ELF-1 (cell line): ENCODE measurements at places on chromosomes 4 and X.

GRCh38 chrX:140920416-140920815 is 82.0 kb upstream of the SPANXB1 start:
- no peak for DNase-seq

DNA sequence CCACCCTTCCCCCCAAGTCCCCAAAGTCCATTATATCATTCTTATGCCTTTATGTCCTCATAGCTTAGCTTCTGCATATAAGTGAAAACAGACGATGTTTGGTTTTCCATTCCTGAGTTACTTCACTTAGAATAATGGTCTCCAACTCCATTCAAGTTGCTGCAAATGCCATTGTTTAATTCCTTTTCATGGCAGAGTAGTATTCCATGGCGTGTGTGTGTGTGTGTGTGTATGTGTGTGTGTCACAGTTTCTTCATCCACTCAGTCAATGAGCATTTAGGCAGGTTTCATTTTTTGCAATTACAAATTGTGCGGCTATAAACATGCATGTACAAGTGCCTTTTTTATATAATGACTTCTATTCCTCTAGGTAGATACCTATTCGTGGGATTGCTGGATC is 107.5 kb upstream of the GALNT7 start:
- DNase-seq: no peak

DNA sequence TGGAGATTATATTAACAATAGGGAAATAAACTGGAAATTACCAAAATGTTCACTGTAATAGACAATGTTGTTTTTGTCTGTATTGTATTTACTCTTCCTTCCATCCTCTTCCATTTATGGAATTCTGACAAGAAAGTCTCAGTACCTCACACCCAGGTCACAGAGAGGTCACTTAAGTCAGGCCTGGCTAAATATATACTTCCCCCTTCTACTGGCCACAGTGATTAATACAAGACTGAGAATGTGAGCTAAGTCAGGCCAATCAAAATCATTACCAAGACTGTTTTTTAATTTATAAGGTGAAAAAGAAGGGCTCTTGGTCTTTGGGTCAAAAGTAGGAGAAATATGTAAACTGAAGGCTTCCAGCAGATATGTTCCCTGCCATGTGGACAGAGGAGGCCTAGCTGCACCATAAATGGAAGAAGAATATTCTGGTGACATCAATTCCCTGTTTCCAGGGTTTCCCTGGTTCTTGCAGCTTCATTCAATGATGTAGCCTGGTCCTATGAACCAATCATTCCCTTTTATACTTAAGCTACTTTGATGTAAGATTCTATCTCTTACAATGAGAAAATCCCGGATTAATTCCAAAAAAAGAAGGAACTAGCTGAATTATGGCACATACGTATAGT is 64.3 kb downstream of the LRBA start:
- no peak for DNase-seq

GRCh38 chrX:134568285-134569016 is 89.8 kb downstream of the PLAC1 start:
- no peak for DNase-seq

- DNase-seq: no peak
Observed at GRCh38 chr4:14294611-14295010, 667.1 kb upstream of the BOD1L1 start.

- peak; percentile 15 for DNase-seq
Observed at GRCh38 chr4:56183344-56183959, 203.8 kb downstream of the AASDH start.

DNA sequence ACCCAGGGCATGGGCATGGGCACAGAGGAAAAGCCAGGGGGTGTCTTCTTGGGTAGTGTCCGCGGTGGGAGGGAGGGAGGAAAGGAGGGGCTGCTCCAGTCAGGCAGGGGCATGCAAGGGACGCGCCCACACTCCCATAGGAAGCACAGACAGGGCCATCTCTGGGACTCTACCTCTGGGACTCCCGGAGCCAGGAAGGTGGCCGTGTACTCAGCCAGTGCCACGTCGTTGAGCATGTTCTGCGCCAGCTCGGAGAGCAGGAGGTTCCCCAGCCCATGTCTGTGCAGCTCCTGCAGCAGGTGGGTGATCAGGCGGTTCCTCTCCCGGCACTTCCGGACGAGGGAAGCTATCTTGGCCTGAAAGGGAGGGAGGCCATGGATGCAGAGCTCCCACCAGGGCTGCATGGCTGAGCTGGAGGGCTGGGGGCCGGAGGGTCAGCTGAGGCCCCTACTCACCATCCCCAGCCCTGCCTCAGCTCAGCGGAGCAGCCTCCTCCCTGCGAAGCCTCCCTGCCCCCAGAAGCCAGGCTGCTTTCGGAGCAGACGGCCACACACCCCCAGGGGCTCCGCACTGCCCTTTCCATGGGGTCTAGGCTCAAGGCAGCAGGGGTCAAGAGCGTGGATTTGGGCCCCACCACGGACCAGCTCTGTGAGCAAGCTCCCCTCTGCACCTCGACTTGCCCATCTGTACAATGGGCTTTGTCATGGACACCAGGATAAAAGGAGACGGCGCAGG is 44.6 kb downstream of the C4orf50 start:
- DNase-seq: no peak

DNA sequence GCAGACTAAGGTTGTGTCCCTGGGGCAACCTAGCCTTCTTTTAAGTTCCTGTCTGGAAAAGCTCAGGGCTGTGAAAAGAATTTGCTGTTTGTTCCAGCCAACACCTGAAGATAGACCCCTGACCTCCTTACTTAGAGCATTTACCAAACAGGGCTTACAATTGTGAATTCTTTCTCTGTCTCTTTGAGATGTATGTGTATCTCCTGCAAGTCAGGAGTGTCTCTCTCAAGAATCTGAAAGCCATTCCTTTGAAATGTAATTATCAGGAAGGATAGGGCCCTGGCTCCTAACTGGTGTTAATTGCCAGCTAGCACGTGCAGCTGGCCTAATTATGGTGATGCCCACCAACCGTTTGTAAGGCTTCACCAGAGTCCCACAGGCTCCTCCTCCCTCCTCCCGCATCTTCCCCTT is 18.2 kb downstream of the CCNG2 start:
- peak; percentile 87 for DNase-seq

DNA sequence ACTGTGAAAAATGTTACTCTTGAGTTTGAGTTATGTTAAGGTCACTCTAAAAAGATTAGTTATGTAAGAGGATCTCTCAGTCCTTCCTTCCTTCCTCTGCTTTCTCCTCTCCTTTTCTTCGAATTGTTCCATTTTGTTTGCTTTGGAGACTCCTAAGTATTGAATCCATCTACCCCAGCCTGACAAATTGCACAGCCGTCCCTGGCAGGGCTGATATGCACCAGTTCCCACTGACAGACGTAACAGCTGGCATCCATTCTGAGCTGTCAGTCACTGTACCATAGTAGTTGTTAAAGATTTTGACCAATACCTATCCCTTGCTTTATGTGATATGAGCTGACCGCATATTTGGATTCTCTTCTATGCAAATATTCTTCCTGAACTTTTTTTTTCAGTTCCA is 210.7 kb upstream of the IGFBP7 start:
- no peak for DNase-seq

- DNase-seq: no peak
Observed at GRCh38 chr4:148854203-148854602, 412.0 kb upstream of the NR3C2 start.

GRCh38 chrX:39577206-39577984 is 520.4 kb downstream of the BCOR start:
- DNase-seq: no peak

DNA sequence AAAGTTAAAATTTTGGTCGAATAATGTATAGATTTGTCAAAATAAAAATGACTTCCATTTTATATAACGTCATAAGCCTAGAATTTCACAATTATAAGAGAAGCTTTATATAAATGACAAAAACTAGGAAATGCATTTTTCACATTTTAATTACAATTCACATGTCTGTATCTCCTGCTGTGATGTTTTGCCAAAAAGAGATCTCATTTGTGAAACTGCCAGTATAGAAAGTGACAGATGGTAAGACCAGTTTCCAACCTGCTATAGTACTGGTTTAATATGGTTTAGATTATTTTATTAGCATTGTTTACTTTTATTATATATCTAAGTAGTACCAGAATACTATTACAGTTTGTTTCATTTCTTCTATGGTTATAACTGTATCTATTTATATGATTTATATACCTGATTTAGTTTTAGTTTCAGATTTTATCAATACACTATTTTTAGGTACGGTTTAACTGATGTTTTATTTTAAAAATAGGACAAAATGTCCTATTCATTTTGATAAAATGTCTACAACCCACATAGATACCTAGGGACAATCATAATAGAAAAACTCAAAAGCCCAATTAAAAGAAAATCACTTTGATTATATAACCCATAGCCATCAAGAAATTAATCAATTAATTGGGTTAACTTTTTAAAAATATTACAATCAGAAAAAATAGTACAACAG is 5.4 kb upstream of the CCSER1 start:
- DNase-seq: no peak

- no peak for DNase-seq
Observed at GRCh38 chrX:135528254-135528653, 7.8 kb downstream of the INTS6L start.

- DNase-seq: peak; percentile 44
Observed at GRCh38 chrX:46381630-46382029, 163.6 kb downstream of the ZNF674 start.

DNA sequence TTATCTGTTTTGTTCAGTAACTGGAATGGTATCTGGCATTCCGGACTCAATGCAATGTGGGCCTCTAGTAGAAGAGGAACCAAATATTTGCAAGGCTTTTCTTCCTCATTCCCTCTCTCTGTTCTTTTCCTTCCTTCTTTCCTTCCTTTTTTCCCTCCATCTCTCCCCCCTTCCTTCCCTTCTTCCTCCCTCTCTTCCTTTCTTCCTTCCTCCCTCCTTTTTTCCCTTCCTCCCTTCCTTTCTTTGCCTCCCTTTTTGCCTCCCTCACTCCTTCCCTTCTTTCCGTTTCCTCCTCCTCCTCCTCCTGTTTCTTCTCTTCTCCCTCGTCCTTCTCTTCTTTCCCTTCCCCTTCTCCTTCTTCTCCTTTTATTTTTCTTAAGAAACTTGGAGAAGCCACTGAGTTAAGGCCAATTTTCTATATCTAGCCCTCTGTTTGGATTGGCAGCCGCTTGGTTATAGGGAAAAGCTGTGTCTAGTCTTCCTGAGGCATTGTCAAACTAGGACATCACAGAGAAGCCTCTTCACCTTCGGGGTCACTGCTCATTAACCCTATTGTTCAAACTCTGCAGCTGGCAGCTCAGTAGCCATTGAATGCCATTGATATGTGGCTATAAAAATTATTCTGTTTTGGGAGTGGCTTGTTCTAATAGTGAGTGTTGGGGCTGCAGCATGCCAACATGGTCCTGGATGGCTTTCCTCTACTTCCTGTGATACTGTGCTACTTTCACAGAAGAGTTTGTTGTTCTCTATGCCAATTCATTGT is 95.9 kb downstream of the CFAP299 start:
- DNase-seq: no peak

DNA sequence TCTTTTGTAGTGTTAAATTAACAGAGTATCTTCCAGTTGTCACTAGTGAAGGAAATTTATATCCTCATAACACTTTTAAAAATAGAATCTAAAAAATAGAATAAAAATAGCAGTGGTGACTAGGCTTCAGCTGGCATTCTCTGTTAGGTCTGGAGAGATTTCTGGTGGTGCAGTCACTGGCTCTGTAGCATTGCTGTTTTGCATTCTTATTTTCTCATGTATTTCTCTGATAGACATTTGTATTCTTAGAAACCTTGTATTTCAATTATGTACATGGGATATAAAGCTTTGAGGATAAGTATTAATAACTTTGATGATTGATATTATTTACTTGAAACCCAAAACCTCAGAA is 87.6 kb downstream of the TMEM131L start:
- no peak for DNase-seq

- DNase-seq: no peak
Observed at GRCh38 chr4:20297261-20297660, 45.6 kb downstream of the SLIT2 start.

DNA sequence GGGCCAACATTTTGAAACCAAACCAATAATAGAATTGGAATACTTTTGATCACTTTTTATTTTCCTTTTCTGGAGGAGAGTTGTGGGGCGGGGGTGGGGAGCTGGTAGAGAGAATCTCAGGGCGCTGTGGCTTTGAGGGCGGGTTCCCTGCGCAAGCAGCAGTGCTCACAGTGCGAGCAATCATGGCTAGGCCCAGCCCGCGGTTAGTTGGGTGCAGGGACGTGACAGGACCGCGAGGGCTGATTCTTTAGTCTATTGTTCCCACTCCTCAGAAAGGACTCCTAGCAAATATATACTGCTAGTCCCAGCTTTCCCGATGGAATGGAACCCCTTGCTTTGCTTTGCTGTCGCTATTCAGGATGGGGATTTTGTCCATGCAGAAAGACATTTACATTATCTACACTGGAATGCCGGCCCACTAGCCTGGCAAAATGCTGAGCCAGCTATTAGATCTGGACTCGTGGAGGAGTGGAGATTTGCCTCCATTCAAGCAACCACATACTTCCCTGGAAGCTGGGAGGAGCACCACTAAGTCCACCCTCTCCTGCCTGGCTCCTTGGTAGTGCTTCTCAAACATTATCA is 23.9 kb upstream of the APLN start:
- peak; percentile 23 for DNase-seq

DNA sequence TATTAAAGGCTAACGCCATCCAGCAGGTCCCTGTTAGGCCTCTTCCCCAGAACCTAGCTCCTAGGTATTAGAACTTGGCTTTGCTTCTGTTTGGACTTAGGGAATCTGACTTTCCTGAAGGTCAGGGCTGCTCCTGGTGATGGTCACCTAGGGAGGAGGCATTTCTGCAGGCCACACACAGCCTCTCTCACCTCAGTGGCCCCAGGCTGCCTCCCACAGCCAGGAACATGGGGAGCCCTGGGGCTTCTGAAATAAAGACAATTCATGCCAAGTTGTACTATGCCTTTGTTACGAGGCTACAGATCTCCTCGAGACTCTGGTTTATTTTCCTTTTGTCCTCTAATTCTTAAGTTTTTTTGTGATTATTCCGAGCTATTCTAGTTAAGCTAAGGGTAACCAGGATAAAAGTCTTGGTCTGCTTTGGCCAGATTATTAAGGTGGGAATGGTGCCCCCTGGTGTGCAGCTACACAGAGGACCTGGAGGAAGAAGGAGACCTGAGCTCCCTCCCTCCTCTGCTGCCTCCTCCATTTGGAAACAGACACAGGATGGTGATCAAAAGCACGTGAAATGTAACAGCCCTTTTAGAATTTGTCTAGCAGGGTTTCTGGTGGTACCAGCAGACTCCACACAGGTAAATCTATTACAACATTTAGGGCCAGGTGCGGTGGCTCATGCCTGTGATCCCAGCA is 131.0 kb downstream of the DCLK2 start:
- peak; percentile 62 for DNase-seq
